RKO (cell line): ENCODE measurements at places on chromosomes 5 and 9.

DNA sequence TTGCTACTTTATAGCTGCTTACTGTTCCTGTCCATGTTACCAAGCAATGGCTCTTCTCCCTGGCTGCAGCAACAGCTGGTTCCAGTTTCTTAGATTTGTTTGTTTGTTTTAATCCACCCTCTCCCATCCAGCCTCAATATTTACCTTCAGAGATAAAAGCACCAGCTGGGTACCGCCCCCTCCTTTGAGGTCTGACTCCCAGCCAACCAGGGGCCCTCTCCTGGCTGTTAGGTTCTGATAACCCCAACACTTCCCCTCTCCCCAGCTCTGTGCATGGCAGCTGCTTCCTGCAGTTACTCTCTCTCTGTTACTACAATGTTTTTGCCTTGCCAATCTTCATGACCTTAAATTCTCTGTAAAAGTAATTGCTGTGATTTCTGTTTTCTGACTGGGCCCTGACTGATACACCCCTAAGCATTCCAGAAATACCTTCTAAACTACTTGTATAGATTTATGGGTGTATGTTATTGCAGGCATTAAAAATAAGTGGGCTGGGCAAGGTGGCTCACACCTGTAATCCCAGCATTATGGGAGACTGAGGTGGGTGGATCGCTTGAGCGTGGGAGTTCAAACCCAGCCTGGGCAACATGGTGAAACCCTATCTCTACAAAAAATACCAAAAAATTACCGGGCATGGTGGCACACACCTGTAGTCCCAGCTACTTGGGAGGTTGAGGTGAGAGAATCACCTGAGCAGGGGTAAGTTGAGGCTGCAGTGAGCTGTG is 2.6 kb upstream of the GCNT1 start:
- DNase-seq, result no peak

GRCh38 chr5:111697215-111697614 is 59.8 kb downstream of the NREP start:
- DNase-seq, result no peak

GRCh38 chr5:136025900-136026299 is 2.9 kb upstream of the TGFBI start:
- DNase-seq, result no peak

DNA sequence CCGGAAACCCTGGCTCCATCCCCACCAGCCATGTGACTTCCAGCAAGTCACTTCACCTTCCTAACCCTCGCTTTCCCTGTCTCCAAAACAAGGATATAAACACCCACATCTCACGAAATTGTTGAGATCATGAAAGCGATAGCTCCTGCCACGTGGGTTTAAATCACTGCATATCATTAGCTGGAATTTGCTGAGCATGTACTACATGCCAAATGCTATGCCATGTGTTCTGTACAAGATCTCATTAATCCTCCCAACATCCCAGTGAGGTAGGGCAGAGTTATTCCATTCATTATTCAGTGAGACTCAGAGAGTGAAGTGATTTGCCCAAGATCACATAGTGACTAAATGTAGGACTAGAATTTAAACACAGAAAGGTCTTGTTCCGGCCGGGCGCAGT is 29.2 kb upstream of the HRH2 start:
- no peak for DNase-seq

DNA sequence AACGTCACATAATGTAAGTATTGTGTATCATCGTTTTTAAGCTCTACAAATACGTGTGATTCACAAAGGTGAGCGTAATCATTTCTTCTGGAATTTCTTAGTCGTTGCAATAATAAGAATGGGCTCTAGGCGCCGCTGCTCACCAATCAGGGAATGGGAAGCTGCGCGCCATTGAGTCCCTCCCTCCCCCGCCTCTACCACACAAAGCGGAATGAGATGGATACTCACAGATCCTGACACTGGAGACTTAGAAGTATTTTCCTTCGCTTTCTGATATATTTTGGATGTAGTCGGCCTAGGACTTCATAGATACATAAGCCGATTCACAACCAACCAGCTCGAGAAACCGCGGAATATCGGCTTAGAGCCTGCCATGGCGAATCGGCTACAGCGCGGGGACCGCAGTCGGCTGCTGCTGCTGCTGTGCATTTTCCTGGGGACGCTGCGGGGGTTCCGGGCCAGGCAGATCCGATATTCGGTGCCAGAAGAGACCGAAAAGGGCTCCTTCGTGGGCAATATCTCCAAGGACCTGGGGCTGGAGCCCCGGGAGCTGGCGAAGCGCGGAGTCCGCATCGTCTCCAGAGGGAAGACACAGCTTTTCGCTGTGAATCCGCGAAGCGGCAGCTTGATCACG is at the start of gene PCDHGA11:
TSS of gene PCDHGA11 (plus strand) at position 197 of the 634 bp plus-strand sequence. CDS start at position 374, 177 bp downstream.
- peak; percentile 42 for DNase-seq

DNA sequence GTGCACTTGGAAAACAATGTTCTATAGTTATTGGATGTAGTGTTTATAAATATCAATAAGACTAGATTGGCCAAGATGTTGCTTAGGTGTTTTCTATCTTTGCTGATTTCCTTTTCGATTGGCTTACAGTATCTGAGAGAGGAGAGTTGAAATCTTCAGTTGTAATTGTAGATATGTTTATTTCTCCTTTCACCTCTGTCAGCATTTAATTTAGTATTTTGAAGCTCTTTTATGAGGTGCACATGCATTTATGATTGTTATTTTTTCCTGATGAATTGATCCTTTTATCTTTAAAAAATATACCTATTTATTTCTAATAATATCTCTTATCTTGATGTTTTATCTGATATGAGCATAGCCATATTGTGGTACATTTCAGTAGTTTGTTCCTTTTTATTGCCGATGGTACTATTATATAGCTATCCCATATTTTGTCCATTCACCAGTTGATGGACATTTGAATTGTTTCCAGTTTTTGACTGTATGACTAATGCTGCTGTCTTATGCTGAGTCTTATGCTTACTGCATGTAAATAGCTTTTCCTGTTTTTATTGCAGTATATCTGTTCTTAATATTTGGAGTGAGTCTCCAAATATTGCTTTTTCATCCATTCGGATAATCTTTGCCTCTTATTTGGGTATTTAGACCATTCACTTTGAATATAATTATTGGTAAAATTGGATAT is 34.7 kb downstream of the ERCC6L2 start:
- DNase-seq, result peak; percentile 51

DNA sequence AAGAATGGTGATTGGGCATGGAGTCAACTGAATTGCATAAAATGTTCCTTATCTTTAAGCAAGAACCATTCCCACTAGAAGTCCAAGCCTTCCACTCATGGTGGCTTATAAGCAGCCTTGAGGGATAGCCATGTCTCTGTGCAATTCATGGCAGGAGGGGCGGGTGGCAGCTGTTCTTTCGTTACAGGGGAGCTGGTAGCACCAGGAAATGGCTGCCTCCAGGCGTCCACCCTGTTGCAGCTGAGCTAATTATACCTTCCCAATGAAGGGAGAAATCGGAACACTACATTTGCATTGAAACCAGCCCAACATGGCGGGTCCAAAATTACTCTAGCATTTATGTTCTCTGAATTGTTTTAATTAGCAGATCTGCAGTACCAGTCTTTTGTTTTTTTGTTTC is 289.8 kb downstream of the NTRK2 start:
- DNase-seq, result no peak

DNA sequence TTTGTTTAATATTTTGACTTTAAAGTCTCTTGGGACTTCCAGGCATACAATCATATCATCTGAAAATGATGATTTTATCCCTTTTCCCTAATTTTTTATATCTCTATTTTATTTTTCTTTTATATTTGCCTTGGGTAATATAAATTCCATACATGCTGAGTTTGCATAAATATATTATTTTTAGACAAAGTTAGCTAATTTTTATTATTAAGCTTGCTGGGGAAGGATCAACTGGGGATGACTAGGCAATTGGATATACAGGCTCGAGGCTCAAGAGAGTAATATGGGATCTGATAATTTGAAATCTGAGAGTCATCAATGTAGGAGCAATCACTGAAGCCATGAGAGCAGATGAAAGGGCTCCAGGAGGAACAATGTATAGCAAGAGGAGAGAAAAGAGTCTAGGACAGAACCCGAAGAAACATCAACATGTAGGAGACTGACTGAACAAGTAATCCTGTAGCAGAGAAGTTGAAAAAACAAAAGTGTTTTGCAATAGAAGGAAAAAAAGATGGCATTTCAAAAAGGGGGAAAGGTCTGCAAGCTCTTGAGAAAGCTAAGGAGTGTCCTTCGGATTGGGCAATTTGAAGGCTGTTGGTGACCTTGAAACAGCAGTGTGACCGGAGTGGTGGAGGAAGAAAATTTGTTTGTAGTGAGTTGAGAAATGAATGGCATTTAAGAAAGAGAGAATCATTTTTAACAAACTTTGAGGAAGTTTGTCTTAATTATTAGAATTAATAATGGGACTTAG is 17.0 kb upstream of the RHOBTB3 start:
- DNase-seq, result no peak

DNA sequence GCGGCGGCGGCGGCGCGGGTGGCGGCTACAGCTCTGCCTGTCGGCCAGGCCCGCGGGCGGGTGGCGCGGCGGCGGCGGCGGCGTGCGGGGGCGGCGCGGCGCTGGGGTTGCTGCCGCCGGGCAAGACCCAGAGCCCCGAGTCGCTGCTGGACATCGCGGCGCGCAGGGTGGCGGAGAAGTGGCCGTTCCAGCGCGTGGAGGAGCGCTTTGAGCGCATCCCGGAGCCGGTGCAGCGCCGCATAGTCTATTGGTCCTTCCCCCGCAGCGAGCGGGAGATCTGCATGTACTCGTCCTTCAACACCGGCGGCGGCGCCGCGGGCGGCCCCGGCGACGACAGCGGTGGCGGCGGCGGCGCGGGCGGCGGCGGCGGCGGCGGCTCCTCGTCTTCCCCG is 296 bp downstream of the ZSWIM6 start:
- no peak for DNase-seq

DNA sequence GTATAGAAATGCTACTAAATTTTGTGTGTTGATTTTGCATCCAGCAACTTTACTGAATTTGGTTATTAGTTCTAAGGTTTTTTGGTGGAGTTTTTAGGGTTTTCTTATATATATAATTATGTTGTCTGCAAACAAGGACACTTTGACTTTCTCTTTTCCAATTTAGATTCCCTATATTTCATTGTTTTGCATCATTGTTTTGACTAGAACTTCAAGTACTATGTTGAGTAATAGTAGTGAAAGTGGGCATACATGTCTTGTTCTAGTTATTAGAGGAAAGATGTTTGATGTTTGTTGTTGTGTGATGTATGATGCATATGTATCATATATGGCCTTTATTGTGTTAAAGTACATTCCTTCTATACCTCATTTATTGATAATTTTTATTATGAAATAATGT is 362.3 kb upstream of the PRR16 start:
- no peak for DNase-seq

DNA sequence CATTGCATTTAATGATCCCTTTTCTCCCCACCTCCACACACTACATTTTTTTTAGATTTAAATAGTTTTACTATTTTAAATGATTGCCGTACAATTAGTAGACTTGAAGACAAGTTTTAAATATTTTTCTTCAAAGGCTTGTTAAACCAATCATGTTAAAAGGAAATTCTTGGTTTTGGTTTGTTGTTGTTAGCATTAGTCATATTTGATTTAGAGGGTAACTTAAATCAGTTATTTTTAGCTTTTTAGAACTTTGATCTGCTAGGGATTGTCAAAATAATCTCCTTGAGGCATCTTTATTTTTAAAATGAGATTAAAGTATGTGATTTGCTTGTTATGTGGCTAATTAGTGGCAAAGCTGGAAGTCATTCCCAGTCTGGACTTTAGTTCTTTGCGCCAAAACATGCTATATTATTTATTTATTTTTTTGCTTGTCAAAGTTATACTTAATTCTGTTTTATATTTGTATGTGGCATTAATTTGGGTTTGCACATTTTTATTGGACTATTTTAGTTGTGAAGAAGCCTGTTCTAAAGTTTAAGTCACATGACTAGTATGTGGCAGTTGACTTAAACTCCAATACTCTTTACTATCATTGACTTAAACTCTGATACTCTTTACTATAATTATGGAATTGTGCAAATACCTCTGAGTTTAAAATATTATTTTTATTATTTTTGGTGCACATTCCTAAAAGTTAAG is 14.7 kb downstream of the ITGA1 start:
- DNase-seq, result no peak

DNA sequence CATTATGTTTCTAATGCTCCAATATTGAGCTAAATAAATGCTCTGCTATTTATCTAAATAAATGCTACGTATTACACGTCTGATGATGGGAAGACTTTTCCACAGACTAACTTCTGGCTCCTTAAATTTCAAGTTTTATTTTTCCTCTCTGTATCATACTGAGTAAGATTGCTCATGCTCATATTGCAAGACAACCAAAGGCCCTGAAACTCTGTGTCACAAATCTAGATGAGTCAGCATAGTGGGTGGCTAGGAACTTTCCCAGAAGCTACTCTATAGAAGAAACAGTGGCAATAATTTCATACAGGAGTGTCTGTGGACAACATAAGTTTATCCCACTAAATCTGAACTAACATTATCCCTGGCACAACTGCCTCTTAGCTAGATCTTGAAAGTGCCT is 53.0 kb upstream of the RFX3 start:
- peak; percentile 86 for DNase-seq

GRCh38 chr5:111061618-111062017 is 9.9 kb upstream of the TSLP start:
- no peak for DNase-seq

- no peak for DNase-seq
Measured at GRCh38 chr5:76144513-76145274, 61.5 kb downstream of the SV2C start.

DNA sequence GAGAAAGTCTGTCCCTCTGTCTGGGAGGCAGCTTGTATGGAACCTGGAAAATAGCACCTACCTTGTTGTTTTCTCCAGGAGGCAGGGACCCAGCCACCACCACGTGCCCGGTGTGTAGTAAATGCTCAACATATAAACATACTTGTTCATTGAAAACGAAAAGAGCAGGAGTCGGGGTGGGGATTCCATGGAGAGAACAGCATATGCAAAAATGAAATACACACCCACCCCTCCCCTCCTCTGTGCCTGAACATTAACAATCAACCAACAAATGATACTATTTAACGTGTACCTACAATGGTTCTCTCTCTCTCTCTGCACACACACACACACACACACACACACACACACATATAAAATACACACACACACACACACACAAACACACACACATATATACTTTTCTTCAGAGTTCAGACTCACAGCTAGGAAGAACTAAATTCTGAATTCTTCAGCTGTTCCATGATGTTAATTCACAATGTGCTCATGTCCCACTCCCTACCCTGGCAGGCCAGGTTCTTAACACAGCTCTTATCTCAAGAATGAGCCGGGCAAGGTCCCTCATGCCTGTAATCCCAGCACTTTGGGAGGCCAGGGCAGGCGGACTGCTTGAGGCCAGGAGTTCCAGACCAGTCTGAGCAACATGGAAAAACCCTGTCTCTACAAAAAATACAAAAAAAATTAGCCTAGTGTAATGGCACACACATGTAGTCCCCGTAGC is 16.3 kb upstream of the DENND1A start:
- DNase-seq, result no peak

DNA sequence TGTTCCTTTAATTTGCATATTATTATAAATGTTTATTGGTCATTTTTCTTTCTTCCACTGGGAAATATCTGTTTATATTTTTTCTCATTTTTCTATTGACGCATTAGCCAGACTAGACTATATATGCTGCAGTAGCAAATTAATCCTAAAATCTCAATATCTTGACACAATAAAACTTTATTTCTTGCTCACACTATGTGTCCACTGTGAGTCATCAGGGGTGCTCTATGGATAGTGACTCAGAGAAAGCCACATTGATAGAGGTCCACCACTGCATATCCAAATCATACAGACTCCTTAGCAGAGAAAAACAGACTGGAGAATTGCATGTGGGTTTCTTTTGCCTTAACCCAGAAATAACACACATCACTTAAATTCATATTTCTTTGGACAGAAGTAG is 20.8 kb downstream of the OR1L3 start:
- DNase-seq, result peak; percentile 77
